ENCODE measurements at places on chromosomes 1 and 21.

DNA sequence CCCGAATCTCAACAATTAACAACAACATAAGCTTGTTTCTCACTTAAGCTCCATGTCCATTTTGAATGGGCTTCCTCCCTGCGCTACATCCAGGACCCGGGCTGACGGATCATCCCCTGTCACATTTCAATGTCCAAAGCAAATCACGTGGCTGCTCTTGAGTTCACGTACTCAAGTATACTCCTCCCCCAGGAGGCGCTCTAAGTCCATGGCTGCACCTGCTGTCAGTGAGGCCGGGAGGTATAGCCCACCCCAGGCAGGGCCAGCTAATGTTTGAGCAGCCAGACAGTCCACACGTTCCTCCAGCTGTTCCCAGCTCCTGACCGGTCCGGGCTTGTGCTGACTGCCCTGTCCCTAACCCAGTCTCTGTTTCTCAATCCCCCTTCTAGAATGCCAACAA is 220.8 kb downstream of the SLC35F3 start:
- peak; percentile 59 for DNase-seq

- DNase-seq = no peak
These were observed 142.9 kb downstream of the TIAM1 start for GRCh38 chr21:31201144-31201543.

DNA sequence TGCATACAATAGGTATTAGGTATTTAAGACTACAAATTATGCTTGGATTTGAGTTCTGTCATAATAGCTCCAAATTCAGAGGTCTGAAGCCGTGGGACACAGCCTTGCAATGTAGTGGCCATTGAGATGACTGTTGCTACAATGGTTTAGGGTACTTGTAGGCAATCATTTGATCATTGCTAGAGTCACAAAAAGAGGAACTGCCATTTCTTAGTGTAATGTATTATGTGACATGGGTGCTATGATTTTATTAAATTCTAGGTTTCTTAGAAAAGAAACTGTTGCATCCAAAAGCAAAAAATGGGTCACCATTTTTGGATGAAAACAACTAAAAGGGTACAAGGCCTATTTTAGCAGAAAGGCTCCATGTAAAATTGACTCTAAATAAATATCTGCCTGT is 129.9 kb upstream of the ZNF644 start:
- no peak for DNase-seq

DNA sequence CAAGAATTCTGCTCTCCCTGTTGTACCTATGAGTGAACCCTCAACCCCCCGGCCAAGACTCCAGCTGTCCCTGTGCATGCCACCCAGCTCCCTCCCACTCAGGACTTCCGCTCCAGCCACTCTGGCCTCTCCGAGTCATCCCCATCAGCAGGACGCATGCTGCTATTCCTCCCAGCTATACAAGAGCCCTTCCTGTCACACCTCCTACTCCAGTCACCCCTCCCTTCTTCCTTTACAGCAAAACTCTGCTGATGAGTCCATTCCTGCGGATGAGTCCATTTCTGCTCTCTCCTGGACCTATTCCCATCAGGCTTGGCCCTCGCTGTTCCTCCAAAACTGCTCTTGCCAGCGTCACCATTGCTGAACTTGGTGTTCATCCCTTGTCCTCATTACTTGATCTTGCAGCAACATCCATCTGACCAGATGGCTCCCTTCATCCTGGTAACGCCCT is 42.2 kb downstream of the H3-3A start:
- DNase-seq = no peak

- no peak for DNase-seq
These were observed 12.6 kb upstream of the PLEKHG5 start for GRCh38 chr1:6503884-6504602.

- no peak for DNase-seq
These were observed 27.8 kb downstream of the PLEKHA6 start for GRCh38 chr1:204331847-204332487.

DNA sequence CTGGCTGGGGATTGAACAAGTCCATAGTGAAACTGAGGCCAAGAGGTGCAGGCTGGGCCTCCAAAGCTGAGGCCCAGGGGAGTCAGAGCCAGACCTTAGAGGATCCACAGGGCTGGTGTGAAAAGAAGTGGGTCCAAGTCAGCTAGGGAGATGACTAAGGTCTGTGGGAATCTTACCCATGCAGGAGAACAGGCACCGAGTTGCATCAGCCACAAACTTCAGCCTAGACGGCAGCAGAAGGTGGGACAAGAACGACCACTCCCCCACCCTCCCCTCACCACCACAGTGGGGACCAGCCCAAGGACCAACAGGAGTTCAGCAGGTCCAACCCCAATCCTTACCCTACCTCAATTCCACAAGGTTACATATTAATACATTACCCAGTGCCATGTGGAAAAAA is 282.3 kb downstream of the TTLL7 start:
- no peak for DNase-seq

DNA sequence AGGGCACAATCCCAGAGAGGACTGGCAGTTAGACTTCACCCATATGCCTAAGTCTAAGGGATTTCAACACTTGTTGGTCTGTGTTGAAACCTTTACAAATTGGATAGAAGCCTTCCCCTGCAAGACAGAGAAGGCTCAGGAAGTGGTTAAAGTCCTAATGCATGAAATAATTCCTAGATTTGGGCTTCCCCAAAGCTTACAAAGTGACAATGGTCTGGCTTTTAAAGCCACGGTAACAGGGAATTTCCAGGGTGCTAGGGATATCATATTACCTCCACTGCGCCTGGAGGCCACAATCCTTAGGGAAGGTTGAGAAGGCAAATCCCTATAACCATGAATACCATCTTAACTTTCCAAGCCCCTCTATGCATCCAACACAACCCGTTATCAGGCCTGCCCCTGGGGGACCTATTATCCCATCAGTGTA is 3.3 kb upstream of the FMO4 start:
- DNase-seq = no peak
